ENCODE measurements at places on chromosomes 1 and 21. TPM values are rescaled to one million over a fixed set of nuclear protein-coding genes. Genes with fewer than 3 reads are reported as not detected.

NECTIN4 gene
- not detected for total RNA-seq

LCE1E gene
- total RNA-seq: not detected

STIL gene
- 3.8 TPM for total RNA-seq

COL9A2 gene
- 0.12 TPM for total RNA-seq

FYB2 gene
- total RNA-seq: not detected

SOX13 gene
- 11.2 TPM for total RNA-seq

CNR2 gene
- total RNA-seq: not detected

LRRC38 gene
- not detected for total RNA-seq

TPTE gene
- total RNA-seq: not detected

SYCP1 gene
- total RNA-seq: not detected

SAMD13 gene
- 1.5 TPM for total RNA-seq

RNASEL gene
- 3.2 TPM for total RNA-seq

OR2T35 gene
- not detected for total RNA-seq

TBX19 gene
- 1.1 TPM for total RNA-seq

ORC1 gene
- 1.6 TPM for total RNA-seq

LBR gene
- 31.0 TPM for total RNA-seq

GRCh38 chr1:218030846-218031245, 254.2 kb upstream of the RRP15 start:
- DNase-seq: no peak

- DNase-seq: no peak
Observed at GRCh38 chr1:194477908-194478307, 1291.5 kb upstream of the B3GALT2 start.

- no peak for DNase-seq
Observed at GRCh38 chr1:105793536-105794146, 1262.8 kb upstream of the PRMT6 start.

GRCh38 chr1:19113697-19114092, 96.4 kb downstream of the UBR4 start:
- no peak for DNase-seq

- DNase-seq: no peak
Observed at GRCh38 chr1:51264451-51264850, 28.4 kb downstream of the RNF11 start.

GRCh38 chr21:35153671-35154070, 104.6 kb upstream of the RUNX1 start:
- DNase-seq: no peak

GRCh38 chr1:27605796-27606707, 2.1 kb upstream of the AHDC1 start:
- no peak for DNase-seq

DNA sequence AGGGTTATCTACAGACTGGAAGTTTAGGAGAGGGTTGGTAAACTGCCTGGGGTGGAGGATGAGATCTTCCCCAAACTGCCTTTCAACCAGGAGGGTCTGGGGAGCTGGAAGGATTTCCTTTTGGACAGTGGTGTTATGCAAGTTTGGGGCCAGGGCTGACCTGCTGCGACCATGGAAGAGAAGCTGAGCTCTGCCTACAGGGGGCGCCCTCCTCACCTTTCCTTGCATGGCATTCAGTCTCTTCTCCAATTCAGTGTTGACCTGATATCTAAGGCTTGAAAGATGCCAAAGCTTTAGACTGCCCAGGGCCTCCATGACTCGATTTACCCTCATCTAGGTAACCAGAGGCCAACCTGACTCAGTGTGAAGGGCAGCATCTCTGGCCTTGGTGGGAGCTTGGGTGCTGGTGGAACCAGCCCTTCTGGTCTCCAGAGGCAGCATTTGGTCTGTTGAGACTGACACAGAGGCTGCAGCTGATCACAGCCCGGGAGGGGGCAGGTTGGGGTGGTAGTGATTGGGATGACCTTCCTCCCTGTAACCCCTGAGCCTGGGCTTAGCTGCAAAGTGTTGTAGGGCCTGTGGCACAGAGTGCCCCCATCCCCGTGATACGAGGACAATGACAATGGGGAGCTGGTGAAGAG, 170.0 kb downstream of the GRIK3 start:
- no peak for DNase-seq

DNA sequence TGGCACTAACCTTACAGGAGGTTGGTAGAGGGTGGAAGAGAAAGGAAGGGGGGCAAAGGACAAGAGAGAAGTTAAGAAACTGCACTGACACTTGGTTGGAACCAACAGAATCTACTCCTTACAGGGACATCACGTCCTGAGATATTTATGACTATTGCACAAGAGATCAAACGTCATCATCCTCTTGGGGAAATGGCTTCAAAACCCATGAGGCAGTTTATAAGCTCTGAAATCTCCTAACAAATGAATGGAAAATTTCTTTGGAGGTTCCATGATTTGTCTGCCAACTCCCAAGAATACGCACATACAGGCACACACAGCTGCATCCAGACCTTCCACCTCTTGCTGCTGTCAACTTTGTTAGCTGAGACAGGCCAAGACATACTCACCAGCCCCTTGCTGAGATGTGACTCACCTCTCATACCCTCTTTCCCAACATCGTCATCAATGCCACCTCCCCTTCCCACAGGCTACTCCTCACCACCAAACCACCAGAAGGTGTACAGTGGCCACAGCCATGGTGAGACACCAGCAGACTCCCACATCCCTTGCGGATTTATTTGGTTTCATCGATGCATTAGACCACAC, 135.5 kb downstream of the SETD4 start:
- DNase-seq: no peak

DNA sequence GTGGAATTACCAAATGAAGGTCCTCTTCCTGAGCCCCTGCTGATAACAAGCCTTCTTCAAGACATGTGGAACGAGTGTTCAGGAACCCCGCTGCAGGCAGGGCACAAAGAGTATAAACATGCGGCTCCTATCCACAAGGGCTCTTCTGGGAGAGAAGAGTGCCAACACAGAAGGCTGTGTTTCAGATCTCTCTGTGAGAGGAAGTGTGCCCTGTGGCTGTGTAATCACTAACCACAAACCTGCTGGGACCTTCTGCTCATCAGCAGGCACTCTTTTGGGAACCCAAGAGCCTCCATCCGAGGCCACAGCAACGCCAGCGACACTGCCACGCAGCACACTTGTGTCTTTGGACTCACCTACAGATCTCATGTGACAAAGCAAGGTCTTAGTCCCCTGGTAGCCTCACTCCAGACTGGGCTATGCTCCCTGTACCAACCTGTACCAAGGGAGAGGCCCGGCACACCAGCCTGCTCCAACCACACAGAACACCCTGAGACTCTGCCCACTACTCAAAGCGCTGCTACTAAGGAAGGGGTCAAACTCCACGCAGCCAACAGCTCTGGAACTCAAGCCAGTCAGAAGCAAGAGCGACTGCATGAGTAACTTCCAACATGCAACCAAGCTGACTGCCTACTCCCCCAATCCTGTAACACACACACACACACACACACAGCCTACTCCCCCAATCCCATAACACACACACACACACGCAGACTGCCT, 7.8 kb downstream of the PTTG1IP start:
- DNase-seq: no peak

DNA sequence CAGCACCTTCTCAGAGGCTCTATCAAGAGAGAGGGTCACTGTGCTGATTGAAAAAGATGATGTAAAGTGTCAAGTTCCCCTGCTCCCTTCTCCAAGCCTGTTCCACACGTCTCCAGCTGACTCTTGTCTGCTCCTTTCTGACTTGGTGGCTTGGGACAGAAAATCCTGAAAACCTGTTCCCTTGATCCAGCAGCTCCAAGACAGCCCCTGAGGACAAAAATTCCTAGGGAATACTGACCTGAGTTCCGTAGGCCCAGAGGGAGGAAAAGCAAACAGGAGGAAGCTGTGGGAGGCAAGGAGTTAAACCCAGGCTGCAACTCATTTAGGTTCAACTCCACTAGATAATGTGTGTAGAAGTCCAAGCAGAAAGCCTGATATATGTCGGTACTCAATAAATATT, 42.1 kb upstream of the ATP2B4 start:
- no peak for DNase-seq

- no peak for DNase-seq
Observed at GRCh38 chr1:108785264-108785663, 38.8 kb downstream of the STXBP3 start.

GRCh38 chr1:162997499-162998285, 71.5 kb upstream of the RGS4 start:
- no peak for DNase-seq

DNA sequence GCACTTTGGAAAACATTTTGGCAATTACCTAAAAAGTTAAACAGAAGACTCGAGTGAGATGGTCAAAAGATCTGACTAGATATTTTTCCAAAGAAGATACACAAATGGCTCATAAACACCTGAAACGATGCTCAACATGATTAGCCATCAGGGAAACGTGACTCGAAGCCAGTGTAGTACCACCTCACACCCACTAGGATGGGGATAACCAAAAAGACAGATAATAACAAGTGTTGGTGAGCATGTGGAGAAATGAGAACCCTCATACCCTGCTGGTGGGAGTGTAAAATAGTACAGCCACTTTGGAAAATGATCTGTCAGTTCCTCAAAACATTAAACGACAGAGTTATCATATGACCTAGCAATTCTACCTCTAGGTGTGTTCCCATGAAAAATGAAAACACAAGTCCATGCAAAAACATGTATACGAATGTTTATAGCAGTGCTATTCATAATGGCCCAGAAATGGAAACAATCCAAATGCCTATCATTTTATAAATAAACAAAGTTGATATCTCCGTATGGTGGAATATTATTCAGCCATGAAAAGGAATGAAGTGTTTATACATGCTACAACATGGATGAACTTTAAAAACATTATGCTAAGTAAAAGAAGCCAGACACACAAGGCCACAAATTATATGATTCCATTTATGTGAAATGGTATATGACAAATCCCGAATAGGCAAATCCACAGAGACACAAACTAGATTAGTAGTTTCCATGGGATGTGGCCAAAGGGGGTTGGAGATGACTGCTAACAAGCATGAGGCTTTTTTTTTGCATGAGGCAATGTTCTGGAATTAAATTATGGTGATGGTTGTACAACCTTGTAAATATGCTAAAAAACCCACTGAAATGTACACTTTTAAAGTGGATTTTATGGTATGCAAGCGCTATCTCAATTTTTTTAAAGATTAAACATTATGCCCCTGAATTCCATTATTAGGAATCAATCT, 625.3 kb downstream of the KIF26B start:
- DNase-seq: no peak

- no peak for DNase-seq
Observed at GRCh38 chr1:182927693-182928433, 25.1 kb downstream of the SHCBP1L start.

DNA sequence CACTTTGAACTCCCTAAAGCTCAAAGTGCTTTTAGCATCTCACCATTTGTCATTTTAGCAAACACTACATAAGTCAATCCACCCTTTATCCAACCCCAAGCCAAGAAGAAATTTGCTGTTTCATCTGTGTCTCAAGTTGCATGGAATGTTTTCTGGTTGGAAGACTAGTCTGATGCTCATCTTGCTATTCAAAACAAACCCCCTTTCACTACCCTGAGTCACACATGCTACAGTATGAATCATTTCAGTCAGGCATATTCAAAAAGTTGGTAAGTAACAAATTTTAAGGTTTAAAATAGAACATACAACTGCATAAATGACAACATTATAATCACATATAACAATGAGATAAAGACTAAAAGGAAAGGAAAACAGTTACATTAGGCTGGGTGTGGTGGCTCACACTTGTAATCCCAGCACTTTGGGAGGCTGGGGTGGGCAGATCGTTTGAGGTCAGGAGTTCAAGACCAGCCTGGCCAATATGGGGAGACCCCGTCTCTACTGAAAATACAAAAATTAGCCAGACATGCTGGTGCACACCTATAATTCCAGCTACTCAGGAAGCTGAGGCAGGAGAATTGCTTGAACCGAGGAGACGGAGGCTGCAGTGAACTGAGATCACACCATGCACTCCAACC, 38.7 kb downstream of the DSTYK start:
- no peak for DNase-seq

GRCh38 chr1:85502625-85503083, 37.7 kb upstream of the DDAH1 start:
- DNase-seq: peak; percentile 66

- no peak for DNase-seq
Observed at GRCh38 chr1:22045604-22046228, 6.8 kb upstream of the CDC42 start.

DNA sequence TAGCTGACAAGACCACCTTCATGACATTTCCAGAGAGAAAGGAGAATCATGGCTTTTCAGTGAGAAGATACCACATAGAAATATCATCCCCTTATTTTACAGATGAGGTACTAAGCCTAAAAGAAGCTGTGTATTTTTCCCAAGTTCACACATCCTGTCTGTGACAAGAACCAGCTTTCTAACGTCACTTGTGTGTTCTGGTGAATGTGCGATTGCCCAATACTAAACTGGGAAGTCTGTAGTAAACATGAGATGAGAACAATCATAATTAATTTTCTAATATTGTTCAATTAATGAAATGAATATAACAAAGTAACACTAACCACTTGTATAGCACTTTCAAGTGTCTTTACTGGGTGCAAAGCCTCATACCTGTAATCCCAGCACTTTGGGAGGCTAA, 46.0 kb downstream of the PTGER3 start:
- no peak for DNase-seq

- DNase-seq: no peak
Observed at GRCh38 chr1:77068013-77068412, 151.2 kb downstream of the PIGK start.

DNA sequence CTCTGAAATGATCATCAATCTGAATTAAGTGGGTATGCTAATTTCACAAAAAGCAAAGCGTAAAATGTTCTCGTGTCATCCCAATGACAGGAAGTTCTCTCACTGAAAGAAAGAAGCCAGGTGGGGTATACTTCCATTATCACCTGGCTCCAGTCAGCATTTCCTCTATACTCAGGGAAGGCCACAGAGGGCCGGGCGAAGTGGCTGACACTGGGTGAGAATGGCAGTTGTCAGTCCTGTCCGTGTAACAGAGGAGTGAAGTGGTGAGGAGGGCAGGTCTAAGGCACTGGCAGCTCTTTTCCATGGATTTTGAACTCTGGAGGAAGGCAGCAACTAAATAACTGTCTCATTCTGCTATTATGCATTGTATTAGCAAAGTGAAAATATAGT, 60.4 kb downstream of the CAPN2 start:
- no peak for DNase-seq

GRCh38 chr1:180898441-180899219, 14.1 kb upstream of the KIAA1614 start:
- no peak for DNase-seq

- no peak for DNase-seq
Observed at GRCh38 chr1:226553924-226554282, 5.3 kb downstream of the STUM start.

- no peak for DNase-seq
Observed at GRCh38 chr1:212302745-212303383, 17.7 kb downstream of the PPP2R5A start.

- DNase-seq: no peak
Observed at GRCh38 chr1:41380195-41380594, 19.0 kb downstream of the FOXO6 start.

- no peak for DNase-seq
Observed at GRCh38 chr1:65190229-65190628, 42.2 kb downstream of the AK4 start.

GRCh38 chr21:41924368-41924754, 29.5 kb downstream of the C2CD2 start:
- DNase-seq: no peak
